ENCODE measurements at places on chromosomes 12 and 14.

DNA sequence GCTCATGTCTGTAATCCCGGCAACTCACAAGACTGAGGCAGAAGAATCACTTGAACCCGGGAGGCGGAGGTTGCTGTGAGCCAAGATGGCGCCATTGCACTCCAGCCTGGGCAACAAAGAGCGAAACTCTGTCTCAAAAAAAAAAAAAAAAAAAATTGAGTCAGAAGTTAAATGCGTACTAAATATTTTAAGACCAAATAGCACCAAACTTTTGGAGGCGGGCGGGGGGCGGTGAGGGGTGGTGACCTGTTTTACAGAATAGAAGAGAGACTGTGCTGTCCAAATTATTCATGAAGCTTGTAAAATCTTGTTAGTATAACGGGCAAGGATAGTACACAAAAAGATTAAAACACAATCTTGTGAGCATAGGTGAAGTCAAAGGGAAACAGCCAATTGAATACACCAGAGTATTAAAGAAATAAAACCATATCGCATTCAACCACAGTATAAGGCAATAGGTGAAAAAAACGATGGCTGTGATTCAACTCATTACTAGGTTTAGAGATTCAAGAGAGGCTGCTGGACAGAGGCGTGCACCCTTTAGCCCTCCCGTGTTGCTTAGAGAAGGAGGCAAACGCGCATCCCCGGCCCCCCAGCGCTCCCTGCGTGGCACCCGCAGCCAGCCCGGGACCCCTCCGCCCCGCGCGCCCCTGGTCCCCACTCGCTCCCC is 571 bp downstream of the ZNF891 start:
- DNase-seq, result no peak

DNA sequence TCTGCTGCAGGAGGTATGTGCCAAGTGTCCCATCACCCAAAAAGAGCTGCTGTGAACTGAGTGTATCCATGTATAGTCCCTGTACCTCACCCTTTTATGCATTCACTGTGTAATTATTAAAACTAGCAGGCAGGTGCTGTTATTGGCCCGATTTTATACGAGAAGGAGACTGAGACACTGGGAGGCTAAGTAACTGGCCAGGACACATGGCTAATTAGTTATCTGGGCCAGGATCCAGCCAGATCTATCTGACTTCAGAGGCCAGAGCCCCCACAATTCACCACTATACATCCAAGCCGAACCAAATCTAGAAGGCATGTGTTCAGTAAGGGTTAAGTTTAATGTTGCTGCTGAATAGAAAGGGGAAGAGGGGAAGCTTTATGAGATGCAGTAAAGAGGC is 73.4 kb downstream of the FRMD6 start:
- no peak for DNase-seq

- DNase-seq, result no peak
Observed at GRCh38 chr12:22268973-22269372, 65.5 kb downstream of the ST8SIA1 start.

DNA sequence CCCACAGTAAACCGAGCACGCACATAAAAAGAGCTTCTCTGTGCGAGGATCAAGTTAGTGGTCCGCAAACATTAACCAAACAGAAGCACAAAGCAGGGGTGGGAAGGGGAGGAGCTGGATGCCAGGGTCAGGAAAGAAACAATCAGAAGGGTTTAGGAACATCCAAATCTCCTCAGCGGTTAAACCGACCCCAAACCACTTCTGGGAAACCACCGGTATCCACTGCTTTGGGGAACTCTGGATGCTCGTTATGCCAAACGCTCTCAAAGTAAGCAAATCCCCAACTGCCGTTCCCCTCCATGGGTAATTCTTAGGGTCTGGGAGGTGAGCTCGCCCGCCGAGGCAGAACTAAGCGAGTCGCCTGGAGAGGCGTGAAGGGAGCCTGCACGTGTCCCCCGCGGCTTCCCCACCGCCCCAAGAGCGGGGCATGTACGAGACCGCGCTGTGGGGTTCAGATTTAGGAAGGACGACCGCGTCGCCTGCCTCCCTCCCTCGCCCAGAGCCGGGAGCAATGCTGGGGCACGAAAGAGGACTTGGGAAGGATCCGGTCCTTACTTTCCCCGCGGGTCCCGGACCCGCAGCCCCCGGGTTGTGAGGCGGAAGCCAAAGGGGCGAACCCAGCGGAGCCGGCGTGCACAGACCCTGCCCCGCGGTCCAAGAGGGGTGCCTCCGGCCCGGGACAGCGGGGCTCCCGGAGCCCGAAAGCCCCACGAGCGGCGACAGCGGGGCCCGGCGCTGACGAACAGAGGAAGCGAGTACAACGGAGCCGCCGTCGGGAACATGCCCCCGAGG is 711 bp downstream of the SBNO1 start:
- DNase-seq, result no peak

GRCh38 chr12:21502164-21502496 is 541 bp downstream of the GOLT1B start:
- DNase-seq, result peak; percentile 34

DNA sequence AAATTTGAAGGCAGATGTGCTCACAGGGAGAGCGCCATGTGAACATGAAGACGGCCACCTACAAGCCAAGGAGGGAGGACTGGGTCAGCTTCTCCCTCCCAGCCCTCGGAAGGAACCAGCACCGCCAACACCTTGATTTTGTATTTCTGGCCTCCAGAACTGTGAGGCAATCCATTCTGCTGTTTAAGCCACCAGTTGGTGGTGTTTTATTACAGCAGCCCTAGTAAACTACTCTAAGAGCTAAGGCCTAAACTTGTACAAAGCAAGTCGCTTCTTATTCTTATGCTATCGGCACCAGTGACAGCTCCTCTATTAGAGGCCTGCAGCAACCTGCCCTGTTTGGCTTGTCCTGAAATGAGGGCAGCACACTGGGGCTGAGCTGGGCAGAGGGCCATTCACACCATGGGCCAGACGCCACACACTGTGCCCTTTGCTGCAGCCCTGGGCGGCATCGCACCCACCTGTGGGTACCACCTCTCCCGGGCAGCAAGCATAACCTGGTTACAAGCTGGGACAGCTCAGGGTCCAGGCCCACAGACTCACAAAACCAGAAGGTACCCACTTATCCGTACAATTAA is 62.7 kb downstream of the NOS1 start:
- DNase-seq, result no peak

GRCh38 chr12:57523706-57524614 is 1.3 kb downstream of the MBD6 start:
- no peak for DNase-seq

- no peak for DNase-seq
Observed at GRCh38 chr14:85464135-85464895, 65.6 kb upstream of the FLRT2 start.

GRCh38 chr12:131494216-131494615 is 216.7 kb upstream of the SFSWAP start:
- no peak for DNase-seq

DNA sequence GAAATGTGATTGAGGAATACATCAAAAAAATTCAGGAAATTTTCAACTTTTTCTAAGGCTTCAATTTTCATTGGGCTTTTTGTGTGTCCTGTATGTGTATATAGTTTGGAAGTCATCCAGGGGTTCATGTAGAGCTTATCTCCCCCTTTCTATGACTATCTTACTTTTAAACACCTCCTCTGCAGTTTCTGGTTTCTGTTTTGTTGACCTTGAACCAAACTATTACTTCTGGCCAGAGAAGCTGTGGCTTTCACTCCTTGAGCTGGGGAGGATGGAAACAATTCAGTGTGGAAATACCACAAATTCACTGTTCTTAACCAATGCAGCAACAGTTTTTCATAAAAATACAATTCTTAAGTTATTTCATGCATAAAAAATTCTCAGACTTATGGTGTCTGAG is 613.2 kb upstream of the SEL1L start:
- no peak for DNase-seq

DNA sequence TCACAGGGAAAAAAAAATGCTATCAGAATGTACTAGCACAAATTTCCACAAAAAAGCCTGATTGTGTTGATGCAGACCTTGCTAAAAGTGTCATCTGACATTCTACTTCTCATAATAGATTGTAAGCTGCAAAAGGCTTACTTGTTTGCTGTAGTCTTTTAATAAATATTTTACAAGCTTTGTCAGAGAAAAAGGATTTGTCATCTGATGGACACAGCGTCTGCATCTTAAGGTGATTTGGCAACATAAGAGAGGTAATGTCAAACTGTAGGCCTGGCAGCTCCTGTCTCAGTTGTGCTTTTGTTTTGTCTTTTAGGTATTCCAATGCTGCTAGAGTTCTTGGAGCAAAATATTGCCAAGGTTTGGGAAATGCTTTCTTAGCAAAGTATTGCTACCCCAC is 26.3 kb upstream of the KCNH3 start:
- DNase-seq, result no peak

GRCh38 chr12:38776647-38777046 is 128.7 kb downstream of the CPNE8 start:
- DNase-seq, result no peak

DNA sequence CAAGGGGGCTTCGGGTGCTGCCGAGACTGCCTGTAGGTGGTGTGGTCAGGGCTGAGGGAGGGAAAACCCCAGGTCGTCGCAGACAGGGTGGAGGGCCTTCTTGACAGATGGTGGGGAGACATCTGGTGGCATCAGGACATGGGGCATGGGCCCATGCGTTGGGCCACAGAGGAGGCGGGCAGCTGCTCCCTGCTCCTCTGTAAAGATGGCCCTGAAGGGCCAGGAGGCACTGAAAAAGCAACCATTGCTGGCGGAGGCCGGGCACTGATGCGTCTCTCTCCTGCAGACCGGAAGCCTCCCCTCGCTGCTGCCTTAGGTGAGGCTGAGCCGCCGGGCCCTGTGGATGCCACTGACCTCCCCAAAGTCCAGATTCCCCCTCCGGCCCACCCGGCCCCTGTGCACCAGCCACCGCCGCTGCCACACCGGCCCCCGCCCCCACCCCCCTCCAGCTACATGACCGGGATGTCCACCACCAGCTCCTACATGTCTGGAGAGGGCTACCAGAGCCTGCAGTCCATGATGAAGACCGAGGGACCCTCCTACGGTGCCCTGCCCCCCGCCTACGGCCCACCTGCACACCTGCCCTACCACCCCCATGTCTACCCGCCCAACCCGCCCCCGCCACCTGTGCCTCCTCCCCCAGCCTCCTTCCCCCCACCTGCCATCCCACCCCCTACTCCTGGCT is 28.8 kb downstream of the CCNK start:
- DNase-seq, result no peak

- no peak for DNase-seq
Observed at GRCh38 chr12:108831309-108831991, 25.9 kb downstream of the SSH1 start.

DNA sequence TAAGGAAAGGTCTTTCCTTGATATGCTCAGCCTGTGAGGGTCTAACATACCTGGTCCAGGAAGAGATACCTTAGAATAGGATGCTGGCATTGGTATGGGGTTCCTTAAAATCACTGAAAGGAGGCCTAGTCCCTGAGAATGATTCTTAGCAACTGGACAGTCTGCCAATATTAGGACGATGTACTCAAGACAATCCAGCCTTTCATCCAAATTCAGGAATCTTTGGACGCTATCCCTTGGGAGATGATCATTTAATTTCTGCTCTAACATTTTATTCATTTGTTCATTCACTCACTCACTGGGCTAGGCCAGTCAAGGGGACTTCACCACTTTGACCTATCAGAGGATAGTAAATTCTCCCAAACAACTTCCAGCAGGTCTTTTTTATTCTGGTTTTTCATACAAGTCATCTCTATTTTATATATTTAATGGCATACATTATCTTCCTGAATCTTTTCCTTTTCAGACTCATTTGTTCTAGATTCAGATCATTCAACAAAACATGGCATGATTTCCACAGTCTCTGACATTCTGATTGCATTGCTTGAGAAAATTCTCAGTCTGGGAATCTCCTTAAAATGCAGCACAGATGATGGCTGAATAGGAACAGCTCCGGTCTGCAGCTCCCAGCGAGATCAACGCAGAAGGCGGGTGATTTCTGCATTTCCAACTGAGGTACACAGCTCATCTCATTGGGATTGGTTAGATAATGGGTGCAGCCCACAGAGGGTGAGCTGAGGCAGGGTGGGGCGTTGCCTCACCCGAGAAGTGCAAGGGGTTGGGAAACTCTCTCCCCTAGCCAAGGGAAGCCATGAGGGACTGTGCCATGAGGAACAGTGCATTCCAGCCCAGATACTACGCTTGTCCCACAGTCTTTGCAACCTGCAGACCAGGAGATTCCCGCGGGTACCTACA is 118.0 kb upstream of the PRICKLE1 start:
- no peak for DNase-seq

GRCh38 chr12:102167821-102168604 is 29.6 kb downstream of the PMCH start:
- no peak for DNase-seq

DNA sequence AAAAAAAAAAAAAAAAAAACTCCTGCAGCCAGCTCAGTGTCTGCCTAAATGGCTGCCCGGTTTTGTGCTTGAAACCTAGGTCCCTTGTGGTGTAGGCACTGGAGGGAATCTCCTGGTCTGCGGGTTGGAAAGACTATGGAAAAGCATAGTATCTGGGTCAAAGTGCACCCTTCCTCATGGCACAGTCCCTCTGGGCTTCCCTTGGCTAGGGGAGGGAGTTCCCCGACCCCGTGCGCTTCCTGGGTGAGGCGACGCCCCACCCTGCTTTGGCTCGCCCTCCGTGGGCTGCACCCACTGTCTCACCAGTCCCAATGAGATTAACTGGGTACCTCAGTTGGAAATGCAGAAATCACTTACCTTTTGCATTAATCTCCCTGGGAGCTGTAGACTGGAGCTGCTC is 14.3 kb downstream of the PTCSC3 start:
- no peak for DNase-seq

- no peak for DNase-seq
Observed at GRCh38 chr12:125458552-125459268, 393.5 kb downstream of the AACS start.

GRCh38 chr12:47930634-47931033 is 25.8 kb upstream of the VDR start:
- no peak for DNase-seq

- DNase-seq, result no peak
Observed at GRCh38 chr12:68478516-68479260, 132.0 kb upstream of the RAP1B start.

DNA sequence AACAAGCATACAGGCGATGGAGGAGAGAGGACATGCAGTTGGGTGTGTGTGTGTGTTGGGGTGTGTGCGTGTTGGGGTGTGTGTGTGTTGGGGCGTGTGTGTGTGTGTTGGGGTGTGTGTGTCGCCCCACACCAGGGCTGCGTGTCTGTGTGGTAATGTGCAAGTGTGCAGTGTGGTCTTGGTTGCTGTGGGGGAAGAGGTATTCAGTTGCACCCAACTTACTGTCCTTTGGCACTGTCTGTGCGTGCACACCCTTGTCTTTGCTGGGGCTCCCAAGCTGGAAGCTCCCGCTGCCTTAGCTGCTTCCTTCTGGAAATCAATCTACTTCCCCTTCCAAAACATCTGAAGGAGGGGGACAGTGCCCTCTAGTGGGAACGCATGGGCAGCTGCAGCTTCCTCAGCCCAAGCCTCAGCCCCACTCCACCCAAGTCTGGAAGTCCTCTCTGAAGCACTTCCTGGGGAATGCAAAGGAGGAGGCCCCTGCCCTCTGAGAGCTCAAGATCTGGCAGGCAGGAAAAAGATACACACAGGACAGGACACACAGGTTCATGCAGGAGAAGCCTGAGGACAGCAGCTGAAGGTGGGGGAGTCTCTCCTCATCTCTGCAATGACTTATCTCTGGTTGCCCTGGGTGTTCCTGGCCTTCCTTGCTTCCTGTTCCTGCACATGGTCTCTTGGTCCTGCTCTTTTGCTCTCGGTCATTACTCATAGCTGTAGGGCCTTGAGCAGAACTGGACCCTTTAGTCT is 13.1 kb downstream of the ASIC1 start:
- DNase-seq, result peak; percentile 63

GRCh38 chr12:2453761-2454090 is 341.0 kb upstream of the FKBP4 start:
- DNase-seq, result no peak

All from brain microvascular endothelial cell (primary cell).